ENCODE measurements at places on chromosomes 5 and 9.

- DNase-seq: no peak
Measured at GRCh38 chr9:77961541-77961940, 70.1 kb downstream of the GNAQ start.

- DNase-seq: no peak
Measured at GRCh38 chr9:132983491-132984201, 5.2 kb downstream of the GFI1B start.

- no peak for DNase-seq
Measured at GRCh38 chr5:96616801-96617200, 45.4 kb upstream of the CAST start.

DNA sequence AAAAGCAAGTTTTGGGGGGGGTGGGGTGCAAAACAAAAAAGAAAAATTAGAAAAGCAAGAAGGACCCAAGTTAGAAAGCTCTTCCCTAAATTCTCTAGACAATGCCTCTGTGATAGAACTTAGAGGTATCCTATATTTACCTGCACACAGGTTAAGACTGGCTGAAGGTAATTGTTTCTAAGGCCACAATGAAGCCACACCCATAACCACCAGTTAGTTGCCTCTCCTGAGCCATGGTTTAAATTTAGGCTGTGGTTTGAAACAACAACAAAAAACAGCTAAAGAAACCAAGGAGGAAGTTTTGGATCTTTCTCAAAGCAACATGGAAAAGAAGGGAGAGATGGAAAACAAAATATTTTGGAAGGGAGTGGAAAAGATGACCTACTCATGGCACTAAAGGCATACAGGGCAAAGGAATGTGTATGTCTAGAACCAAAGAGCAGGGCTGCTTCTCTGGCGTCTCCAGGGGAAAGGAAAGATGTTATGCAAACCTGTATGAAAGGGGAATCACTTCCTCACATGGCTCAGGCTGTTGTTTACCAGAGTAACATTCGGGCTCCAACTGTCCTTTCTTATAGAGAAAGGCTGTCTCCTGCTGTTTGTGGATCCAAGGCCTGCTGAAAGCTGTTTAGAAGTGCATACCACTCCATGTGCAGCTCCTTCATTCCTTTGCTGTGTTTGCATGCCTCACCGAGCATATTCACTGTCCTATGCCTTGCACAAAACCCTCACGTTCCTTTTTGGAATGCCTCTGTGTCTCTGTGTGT lies 408.9 kb upstream of the MPDZ start:
- no peak for DNase-seq

DNA sequence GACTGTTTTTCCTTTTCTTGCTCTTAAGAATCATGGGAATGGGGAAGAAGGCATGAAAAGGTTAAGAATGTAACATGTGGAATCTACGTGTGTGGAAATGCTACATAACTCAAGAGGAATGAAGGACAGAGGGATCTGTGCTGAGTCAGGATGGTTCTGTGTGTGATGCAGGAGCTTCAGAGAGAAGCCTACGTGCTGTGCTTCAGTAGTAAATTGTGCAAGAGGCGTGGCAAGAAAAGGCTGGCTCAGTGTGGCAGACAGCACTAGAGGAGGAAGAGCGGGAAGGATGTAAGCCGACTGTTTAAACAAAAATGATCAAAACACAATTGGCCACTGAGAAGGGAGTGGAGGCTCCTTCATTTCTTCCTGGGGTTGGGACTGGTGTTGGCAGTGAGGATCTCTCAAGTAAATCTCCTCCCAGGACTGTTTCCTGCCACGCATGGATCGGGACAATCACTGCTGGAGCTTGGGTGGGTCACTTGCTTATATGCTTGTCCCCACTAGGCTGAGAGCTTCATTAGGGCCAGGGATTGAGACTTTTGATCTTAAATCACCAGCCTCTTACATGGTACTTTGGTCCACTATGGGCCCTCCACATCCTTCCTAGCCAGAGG lies 59.4 kb upstream of the BASP1 start:
- no peak for DNase-seq

- no peak for DNase-seq
Measured at GRCh38 chr5:111061618-111062017, 9.9 kb upstream of the TSLP start.

Data from NCI-H2171 (cell line).